HepG2 (cell line): ENCODE measurements at places on chromosomes 16 and 17. TPM values are rescaled to one million over a fixed set of nuclear protein-coding genes. Genes with fewer than 3 reads are reported as not detected.

- DNase-seq = peak; percentile 22
Observed at GRCh38 chr17:16255481-16255921, 38.5 kb downstream of the PIGL start.

- no peak for DNase-seq
Observed at GRCh38 chr17:47999582-47999981, 28.7 kb downstream of the CDK5RAP3 start.

DNA sequence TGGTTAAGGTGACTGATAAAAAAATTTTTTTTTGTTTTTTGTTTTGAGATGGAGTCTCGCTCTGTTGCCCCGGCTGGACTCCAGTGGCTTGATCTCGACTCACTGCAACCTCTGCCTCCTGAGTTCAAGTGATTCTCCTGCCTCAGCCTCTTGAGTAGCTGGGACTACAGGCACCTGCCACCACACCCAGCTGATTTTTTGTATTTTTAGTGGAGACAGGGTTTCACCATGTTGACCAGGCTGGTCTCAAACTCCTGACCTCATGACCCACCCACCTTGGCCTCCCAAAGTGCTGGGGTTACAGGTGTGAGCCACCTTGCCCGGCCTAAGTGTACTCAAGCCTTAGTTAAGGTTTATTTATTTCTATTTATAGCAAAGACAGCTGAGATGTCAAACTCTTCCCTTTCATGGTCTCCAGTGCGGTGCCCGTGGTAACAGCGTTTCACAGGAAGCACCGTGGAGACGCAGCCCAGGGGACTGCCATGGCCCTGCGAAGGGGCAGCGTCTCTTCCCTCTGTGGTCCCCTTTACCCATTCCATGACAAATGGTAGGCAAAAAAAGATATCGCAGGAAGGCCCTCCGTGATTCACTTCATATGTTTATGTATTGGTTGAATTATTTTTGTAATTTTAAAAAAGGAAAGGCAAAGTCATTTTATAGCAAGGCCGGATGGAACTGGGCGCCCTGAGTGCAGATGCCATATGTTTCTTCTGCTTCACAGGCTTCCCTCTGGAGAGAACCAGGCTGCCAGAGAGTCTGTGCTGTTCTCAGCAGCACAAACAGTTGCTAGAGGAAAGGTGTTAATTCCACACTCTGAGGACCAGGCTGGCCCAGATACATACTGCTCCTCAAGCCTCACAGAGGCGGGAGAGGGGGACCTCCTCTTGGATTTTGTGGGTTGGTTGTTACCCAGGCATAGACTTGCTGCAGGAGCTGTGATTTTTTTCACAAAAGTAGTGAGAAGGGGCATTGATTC, 29.2 kb downstream of the DDX19A start:
- no peak for DNase-seq

DNA sequence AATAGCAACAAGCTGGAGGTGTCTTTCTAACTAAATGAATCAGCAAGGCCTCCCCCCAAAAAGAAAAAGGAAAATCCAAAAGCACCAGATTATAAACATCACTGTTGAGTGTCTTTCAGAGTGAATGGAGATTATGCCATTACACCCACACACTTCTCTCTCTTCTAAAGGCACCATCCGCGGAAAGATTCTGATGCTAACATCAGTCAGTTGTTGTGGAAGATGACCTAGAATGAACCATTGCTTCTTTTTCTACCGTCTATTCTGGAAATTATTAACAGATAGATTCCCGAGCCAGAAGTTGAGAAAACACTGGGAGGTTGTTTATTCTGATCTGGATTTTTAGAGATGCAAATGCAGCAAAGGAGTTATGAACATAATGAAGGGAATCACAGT, 60.9 kb upstream of the FAM20A start:
- DNase-seq = no peak

- no peak for DNase-seq
Observed at GRCh38 chr16:86068722-86069121, 169.8 kb downstream of the IRF8 start.

- DNase-seq = no peak
Observed at GRCh38 chr17:29238133-29238850, 8.4 kb upstream of the CRYBA1 start.

- DNase-seq = no peak
Observed at GRCh38 chr16:21130811-21131210, 19.8 kb downstream of the DNAH3 start.

- no peak for DNase-seq
Observed at GRCh38 chr16:87066133-87067002, 250.8 kb downstream of the C16orf95 start.

DNA sequence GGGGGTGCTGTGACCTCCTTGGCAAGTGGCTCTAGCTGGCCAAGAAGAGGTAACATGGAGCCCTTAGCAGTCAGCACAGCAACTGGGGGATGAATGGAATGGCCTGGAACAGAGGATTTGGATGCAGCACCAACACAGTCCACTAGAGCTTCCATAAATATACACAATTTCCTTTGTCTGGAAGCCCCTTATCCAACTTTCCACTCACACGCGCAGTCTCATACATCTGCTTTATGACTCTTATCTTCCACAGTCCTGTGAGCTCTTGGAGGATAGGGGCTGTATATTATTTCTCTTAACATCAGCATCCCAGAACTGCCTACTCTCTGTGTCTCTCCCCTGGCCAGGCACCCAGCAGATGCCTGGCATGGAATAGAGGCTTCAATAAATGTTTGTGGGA, 235.6 kb upstream of the MAF start:
- no peak for DNase-seq

DNA sequence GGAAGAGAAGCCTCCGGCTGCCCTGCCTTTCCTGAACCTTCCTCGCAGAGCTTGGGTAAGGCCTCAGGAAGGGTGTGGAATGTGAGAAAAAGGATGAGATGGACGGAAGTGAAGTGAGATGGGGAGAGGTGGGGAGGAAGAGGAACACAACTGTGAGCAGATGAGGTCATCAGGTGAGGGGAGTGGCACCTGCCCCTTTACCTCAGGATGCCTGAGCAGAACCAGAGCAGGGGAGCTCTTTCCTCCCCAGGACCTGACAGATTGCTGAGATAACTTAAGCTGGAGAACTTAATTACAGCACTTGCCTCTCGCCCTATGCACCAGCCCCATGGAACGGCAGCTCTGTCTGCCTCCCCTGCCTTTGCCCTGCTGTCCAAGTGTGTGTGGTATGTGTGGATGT, 29.8 kb downstream of the TMEM132E start:
- DNase-seq = no peak

GRCh38 chr17:51419476-51419875, 159.1 kb downstream of the UTP18 start:
- DNase-seq = no peak

GRCh38 chr17:78803186-78803845, 21.2 kb upstream of the CYTH1 start:
- no peak for DNase-seq

- DNase-seq = peak; percentile 52
Observed at GRCh38 chr16:74743668-74744299, 30.8 kb downstream of the FA2H start.

- DNase-seq = peak; percentile 45
Observed at GRCh38 chr16:10981697-10982216, 37.4 kb downstream of the CLEC16A start.

DNA sequence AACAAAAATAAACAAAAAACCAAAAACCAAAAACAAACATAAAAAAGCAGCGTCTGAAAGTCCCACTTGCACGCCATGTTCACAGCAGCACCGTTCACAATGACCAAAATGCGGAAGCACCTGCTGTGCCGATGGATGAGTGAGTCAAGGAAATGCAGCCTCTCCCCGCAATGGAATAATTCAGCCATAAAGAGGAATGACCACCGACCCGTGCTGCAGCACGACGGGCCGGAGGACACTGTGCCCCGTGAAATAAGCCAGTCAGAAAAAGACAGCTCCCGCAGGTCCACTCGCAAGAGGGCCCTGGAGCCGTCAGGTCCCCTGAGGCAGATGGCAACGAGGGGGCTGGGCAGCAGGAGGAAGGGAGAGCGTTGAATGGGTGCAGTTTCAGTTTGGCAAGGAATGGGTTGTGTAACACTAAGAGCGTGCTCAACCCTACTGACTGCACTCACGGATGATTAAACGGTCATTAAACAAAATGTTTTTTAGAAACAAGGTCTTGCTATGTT, 5.1 kb downstream of the CLCN7 start:
- no peak for DNase-seq

GRCh38 chr16:75193265-75193650, 13.7 kb downstream of the CTRB2 start:
- no peak for DNase-seq

DNA sequence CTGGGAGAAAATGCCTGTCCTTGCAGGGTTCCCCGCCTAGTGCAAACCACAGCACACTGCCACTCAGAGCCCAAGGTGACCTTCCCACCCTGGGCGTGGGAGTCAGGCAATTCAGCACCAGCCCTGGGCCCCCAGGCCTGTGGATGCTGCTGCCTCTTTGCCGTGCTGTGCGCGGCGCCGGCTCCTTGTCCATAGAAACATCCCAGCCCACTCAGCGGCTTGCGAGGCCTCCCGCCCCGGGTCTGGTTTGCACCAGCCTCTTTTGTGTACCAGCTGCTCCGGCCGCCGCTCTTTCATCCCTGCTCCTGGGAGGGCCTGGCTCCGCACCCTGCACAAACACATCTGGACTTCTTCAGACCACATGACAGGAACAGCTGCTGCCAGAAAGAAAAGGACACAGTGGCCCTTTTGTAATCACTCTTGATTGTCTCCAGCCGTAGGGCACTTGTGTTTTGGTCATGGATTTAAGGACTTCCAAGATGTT, 75.4 kb upstream of the SDK2 start:
- peak; percentile 65 for DNase-seq

- DNase-seq = no peak
Observed at GRCh38 chr17:48552466-48553189, 7.7 kb upstream of the HOXB2 start.

DNA sequence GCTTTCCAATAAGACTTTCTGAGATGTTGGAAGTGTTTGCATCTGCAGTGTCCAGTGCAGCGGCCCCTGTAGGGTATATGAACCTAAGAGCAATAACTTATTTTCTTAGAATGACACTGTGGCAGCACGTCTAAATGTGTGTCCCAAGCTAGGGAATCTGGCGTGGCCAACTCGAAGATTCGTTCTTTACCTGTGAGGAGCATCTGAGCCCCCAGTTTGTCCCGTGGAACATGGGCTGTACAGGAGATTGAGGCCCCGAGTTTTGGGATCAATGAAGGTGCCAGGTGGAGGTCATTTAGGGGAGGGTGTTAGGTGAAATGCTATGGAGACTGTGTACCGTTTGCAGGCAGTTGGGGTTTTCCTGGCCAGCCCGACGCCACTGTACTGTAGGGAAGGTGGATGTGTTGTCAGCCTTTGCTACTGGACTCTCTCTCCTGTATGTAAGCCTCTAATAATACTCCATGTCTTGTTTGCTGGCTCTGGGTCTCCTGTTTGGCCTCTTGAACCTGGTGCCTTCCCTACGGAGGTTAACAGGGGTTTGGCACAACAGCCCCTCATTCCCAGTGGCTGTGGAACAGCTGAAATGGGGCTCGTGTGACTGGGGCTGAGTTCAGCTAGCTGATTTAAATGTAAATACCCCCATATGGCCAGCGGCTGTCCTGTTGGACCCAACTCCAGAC, 45.5 kb upstream of the SDK2 start:
- DNase-seq = no peak

GRCh38 chr17:32871746-32872145, 5.2 kb downstream of the MYO1D start:
- no peak for DNase-seq

- DNase-seq = no peak
Observed at GRCh38 chr17:30831257-30831656, 509 bp upstream of the ATAD5 start.

- no peak for DNase-seq
Observed at GRCh38 chr17:82560252-82560642, 40.7 kb downstream of the FOXK2 start.

- no peak for DNase-seq
Observed at GRCh38 chr17:2385240-2386210, 15.3 kb downstream of the MNT start.

DNA sequence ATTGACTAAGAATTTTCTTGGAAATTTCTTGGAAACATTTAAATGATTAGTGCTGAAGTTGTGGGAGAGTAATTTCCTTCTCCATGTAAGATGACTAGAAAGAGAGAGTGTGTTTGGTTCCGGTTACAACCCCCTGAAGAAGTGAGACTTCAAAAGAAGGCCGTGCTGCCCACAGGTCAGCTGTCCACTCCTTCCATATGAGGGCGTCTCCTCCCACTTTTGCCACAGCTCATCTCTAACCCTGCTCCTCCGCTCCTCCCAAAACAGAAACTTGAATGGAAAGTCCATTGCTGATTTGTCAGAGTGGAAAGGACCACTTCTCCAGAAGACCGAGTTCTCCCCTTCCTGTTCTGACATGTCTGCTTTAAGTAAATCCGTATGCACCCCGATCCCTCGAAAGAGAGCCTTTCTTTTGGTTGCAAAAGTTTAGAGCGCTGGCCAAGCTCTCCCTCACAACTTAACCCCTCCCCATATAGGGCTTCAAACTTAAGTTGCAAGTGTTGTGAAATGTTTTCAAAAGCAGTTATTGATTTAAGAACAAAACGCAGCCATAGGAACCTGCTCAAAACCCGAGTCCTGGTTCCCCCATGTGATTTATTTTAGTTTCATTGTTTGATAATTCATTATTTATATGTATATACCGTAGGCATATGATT, 129.5 kb downstream of the SOCS1 start:
- no peak for DNase-seq

DNA sequence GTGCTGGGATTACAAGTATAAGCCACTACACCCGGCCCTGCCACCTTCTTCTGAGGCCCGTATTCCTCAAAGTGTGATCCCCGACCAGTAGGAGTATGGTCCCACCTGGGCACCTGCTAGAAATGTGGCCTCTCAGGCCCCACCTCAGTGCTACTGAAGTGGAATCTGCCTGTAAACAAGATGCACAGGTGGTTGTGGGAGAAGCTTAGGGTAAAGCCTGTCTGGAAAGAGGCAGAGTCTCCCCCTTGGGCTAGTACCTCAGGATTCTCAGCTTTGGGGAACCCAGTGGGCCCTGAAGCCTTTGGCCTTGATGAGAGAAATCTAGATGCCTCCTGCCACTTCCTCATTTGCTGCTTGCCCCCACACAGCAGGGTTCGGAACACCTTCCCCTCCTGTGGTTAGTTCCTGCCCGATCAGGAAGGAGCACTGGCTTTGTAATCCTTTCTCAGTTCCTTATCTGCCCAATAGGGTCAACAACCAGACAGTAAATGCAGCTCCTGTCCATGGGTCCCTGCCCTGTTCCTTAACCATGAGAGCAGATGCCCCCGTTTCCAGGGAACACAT, 25.2 kb downstream of the TK2 start:
- DNase-seq = no peak

DNA sequence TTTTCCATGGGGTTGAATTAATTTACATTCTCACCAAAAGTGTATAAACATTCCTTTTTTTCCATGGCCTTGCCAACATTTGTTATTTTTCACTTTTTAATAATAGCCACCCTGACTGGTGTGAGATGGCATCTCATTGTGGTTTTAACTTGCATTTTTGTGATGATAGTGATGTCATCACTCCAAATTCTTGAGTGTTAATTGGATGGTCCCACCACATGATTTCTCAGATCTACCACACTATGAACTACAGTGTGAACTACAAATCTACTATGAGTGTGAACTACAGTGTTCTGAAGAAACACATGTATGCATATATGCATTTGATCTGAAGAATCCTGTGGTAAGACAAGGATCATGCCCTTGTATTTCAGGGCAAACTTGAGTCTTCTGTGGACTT, 340.1 kb downstream of the ABCC12 start:
- DNase-seq = no peak

CHP2 gene
- not detected in 2 replicates for total RNA-seq

KRT20 gene
- 0.13 and 0.14 TPM in 2 replicates for total RNA-seq

ABCC6 gene
- total RNA-seq = 69.0 and 105 TPM in 2 replicates

KRTAP9-4 gene
- total RNA-seq = not detected in 2 replicates

SLC5A10 gene
- not detected in 2 replicates for total RNA-seq

CES3 gene
- 2.3 and 6.6 TPM in 2 replicates for total RNA-seq

MMP25 gene
- total RNA-seq = 0.04 TPM in 1 of 2 replicates, not detected in the other

CDRT15L2 gene
- not detected in 2 replicates for total RNA-seq

CCL11 gene
- not detected in 2 replicates for total RNA-seq

GPR142 gene
- not detected in 2 replicates for total RNA-seq

ICAM2 gene
- total RNA-seq = 7.9 and 10.9 TPM in 2 replicates
